Transverse colon (tissue), 4 donors: ENCODE measurements at places on chromosomes 3 and 15. TPM values are rescaled to one million over a fixed set of nuclear protein-coding genes. Genes with fewer than 3 reads are reported as not detected.
A peak's percentile ranks its signal among the peaks of the same experiment; 100 is the strongest.

ACAN gene
- 0.14 TPM for total RNA-seq

TP63 gene
- total RNA-seq = not detected

GOLGA8A gene
- 53.8 TPM for total RNA-seq

SPINK8 gene
- total RNA-seq = not detected

DNA sequence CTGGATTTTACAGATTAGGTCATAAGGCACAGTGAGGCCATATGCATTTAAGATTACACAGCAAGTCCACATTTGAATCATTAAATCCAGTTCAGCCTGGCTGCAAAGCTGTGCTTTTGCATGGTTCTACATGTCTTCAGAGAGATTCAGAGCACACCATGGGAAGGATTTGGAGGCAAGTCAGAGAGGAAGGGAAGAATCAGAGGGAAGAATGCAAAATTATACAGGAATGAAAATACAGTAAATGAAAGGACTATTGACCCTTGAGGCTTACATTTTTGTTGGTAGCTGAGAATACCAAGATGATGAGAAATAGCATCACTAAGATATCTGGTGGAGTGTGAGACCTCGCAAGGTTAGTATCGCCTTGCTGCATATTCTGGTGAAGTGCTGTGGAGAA lies 13.9 kb downstream of the FILIP1L start:
- DNase-seq = no peak

DNA sequence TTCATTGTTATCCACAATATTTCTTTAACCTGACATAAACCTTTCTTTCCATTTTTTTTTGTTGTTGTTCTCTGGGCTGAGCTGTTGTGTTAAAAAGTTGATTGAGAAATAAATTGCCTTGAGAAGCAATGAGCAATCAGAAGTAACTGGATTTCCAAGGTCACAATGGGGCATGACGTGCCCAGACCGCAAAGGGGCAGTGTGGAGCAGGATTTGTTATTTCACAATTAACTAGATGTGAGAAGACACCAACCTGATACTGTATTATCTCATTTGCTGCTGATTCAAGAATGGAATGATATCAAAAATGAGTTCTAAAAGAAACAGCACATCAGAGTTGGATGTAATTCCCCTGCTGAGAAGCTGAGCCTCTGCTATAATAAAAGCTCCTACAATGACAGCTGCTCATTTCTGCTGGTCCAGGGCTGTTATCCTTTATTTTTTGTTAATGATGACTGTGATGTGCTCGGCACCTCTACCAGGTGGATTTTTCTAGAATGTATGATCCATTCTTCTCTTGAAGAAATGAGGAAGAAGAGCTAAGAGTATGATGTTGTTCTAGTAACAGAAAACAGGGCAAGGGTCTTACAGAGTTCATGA lies 28.1 kb downstream of the CPNE4 start:
- peak; percentile 12 for DNase-seq

DNA sequence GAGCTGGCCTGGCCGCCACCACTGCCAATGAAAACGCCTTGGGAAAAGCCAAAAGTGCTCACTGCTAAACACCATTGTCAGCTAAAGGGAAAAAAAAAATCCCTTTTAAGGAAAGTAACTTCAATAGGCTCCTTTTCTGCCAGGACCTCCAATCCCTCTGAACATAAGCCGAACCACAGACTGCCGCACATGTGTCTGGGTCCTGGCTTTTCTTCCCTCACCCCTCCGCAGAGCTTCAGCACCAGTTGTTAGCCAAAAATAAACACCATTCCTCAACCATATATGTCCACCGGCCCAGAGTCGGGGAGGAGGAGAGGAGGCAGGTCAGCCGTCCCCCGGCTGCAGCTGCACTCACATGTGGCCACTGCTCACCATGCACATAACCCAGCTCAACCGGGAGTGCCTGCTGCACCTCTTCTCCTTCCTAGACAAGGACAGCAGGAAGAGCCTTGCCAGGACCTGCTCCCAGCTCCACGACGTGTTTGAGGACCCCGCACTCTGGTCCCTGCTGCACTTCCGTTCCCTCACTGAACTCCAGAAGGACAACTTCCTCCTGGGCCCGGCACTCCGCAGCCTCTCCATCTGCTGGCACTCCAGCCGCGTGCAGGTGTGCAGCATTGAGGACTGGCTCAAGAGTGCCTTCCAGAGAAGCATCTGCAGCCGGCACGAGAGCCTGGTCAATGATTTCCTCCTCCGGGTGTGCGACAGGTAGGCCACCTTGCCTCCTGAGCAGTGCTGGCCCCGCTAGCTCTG lies at the start of gene FBXL22:
Gene FBXL22 (plus strand): TSS at position 350 of the 753 bp plus-strand sequence. CDS start 6 bp downstream, at position 356.
- peak; percentile 34 for DNase-seq
